ENCODE measurements at places on chromosomes 1 and 21. TPM values are rescaled to one million over a fixed set of nuclear protein-coding genes. Genes with fewer than 3 reads are reported as not detected.

DNA sequence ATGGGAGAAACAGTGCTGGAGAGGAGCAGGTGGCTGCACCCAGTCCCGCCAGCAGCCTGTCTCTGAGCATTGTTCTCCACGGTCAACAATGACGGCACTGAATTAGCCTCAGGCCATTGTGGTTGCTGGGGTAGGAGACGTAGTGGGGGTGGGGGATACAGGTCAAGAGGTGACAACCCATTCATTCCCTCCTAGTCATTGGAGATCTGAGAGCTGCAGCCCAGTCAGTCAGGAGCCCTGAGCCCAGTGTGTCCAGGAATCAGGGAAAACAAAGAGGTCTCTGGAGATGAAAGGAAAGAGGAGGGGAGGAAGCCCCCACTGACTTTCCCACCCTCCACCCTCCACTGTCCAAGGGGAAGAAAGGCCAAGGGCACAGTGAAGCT, 15.3 kb downstream of the SMIM12 start:
- no peak for DNase-seq

- peak; percentile 86 for DNase-seq
These were observed 25.7 kb downstream of the PRMT2 start for GRCh38 chr21:46661211-46661625.

GRCh38 chr1:77984629-77985028, 5.8 kb upstream of the FUBP1 start:
- no peak for DNase-seq

- DNase-seq: no peak
These were observed 16.7 kb upstream of the IL10RB start for GRCh38 chr21:33249331-33250002.

DNA sequence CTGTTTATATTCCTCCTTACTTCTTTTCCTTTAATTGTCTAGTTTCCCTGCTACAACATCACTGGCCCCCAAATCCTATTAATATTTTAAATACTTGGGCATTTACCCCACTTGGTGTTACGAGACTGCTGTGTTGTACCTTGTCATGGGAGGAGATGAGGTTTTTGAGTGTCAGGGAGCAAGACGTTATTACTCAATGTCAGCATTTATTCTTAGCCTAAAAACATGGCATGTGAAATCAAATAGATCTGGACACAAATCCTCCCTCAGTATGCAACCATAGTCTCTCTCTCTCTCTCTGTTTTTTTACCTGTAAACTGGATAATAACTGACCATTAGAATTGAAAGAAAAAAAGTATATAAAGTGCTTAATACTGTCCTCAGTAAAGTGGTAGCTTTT, 4.6 kb downstream of the LRRC8B start:
- DNase-seq: no peak

- DNase-seq: peak; percentile 38
These were observed 100.2 kb downstream of the DPYD start for GRCh38 chr1:97820470-97821188.

GRCh38 chr1:185775501-185775900, 41.3 kb downstream of the HMCN1 start:
- DNase-seq: no peak

- peak; percentile 44 for DNase-seq
These were observed 133.5 kb downstream of the CLIC6 start for GRCh38 chr21:34802180-34802899.

DNA sequence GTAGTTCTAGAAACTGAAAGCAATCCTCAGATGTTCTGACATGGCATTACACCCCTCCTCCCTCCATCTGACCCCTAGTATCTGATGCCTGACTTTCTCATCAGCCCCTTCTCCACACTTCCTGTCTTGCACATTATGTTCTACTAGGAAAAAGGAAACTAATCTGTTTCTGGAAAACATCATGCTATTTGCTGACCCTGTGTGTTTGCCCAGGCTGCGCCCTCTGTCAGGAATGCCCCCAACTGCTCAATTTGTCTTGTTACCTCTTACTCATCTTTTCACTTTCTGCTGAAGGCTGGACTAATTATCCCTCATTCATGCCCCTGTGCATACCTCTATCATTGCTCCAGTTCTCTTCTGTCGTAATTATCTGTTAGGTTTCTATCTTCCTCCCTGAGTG, 37.5 kb upstream of the DAB1 start:
- DNase-seq: no peak

GRCh38 chr1:203199816-203200571, 13.5 kb upstream of the CHI3L1 start:
- DNase-seq: peak; percentile 92

GRCh38 chr1:7495962-7496361, 275.1 kb upstream of the VAMP3 start:
- DNase-seq: no peak

GRCh38 chr1:171344473-171344820, 30.5 kb downstream of the FMO4 start:
- peak; percentile 55 for DNase-seq

DNA sequence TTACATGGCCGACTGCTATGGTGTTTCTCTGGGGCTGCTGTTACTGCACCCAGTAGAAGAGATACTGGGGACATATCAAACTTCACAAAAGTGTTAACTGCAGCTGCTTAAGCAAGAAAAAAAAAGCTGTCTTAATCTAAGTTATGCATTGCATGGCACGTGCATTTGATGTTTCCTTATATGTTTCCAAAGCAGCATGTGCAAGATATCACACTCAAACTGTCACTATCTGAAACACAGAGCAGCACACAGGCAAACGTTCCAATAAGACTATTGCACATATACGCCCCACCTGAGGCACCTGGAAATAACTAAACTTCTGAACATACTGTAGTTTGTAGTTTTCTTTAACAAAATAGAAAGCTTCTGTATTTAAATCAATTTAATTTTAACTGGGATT, 671.4 kb upstream of the ADGRL2 start:
- no peak for DNase-seq

DNA sequence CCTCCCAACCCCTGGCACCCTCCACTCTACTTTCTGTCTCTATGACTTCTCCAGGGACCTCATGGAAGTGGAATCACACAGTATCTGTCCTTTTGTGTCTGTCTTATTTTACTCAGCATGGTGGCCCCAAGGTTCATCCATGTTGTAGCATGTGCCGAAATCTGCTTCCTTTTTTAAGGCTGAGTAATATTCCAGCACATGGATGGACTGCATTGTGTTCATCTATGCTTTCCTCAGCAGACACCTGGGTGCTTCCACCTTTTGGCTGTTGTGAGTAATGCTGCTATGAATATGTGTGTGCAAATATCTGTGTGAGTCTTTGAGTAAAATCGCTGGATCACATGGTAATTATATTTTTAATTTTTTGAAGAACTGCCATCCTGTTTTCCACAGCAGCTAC, 1.6 kb upstream of the PFKL start:
- DNase-seq: no peak

GRCh38 chr1:63780565-63780964, 6.7 kb downstream of the ROR1 start:
- DNase-seq: no peak

DNA sequence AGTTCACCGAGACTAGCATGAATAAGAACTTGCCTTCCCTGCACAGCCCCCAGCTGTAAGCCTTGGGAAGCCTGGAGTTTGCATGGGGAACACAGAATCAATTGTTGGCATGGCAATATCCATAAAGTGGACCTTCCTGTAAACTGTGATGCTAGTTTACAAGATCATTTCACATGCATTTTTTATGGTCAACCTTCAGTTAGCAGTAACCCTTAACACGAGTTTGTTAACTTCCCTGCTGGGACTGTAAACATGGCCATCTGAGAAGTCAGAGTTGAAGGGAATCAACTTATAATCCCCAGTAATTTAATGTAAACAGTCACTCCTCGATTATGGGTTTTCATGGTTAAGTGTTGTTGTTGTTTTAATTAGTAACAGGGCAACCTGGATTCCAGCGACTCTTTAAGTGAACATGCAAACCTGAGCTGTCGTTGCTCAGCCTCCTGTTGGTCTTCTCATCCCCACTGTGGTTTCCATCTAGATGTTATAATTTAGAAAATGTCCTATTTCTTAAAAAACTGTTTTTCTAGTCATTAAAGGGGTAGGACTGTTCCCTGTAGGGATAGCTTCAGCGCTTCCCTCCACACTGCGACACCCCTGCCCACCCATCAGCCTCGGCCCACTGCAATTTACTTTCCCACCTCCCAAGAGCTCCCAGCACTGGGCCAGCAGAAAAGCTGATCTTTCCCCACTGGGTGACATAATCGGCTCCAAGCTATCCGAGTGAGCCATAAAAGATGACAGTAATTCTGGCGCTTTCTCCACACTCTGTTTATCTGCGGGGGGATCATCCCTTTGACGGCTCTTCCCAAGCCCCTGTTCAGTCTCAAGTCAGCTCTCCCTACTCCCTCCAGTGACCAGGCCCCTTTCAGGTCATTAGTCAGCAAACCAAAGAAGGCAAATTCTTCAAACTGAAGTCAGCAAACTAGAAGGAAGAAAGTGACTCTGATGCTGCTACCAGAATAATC, 107.6 kb upstream of the IPO9 start:
- DNase-seq: peak; percentile 99

GRCh38 chr1:172845371-172845770, 186.5 kb downstream of the FASLG start:
- peak; percentile 65 for DNase-seq

GRCh38 chr21:33540711-33541104, 1.2 kb downstream of the GART start:
- DNase-seq: no peak

DNA sequence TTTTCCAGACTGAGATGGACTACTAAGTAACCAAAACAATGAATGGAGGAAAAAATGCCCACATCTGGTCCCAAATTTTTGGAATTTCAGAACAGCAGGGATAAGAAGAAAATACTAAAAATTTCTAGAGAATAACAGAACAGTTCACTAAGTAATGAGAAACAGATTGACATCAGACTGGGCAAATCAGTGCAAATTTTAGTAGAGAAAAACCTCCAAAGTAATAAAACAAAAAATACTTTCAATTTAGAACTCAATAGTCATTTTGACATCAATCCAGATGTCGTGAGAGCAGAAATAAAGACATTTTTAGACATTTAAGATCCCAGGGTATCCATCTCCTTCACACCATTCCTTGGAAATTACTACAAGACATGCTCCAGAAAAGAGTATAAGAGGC, 39.3 kb downstream of the CRP start:
- no peak for DNase-seq

DNA sequence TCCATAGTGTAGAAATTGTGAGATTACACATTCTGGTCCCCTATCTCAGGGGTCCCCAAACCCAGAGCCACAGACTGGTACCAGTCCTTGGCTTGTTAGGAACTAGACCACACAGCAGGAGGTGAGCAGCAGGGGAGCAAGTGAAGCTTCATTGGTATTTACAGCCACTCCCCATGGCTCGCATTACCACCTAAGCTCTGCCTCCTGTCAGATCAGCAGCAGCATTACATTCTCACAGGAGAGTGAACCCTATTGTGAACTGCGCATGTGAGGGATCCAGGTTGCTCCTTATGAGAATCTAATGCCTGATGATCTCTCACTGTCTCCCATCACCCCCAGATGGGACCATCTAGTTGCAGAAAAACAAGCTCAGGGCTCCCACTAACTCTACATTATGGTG, 229.7 kb upstream of the IRF2BP2 start:
- no peak for DNase-seq

The ARHGEF10L gene
- 18.7 TPM for total RNA-seq

The CAPN8 gene
- total RNA-seq: not detected

The KCNK1 gene
- 2.6 TPM for total RNA-seq

The CC2D1B gene
- 36.4 TPM for total RNA-seq

The VANGL2 gene
- not detected for total RNA-seq

The MIXL1 gene
- total RNA-seq: not detected

The CNR2 gene
- not detected for total RNA-seq

The S100A7 gene
- total RNA-seq: not detected

The CD5L gene
- not detected for total RNA-seq

The ROR1 gene
- total RNA-seq: 10.3 TPM

The AKT3 gene
- total RNA-seq: 38.0 TPM

The PAPPA2 gene
- total RNA-seq: 1.3 TPM

The ARHGAP30 gene
- not detected for total RNA-seq

The C1orf185 gene
- not detected for total RNA-seq

The PADI1 gene
- 0.43 TPM for total RNA-seq

The SEC16B gene
- 1.6 TPM for total RNA-seq

The SLC25A34 gene
- under 0.01 TPM for total RNA-seq

The ISG20L2 gene
- total RNA-seq: 17.4 TPM

Measured in fibroblast of villous mesenchyme (primary cell).